Stimulated activated CD8-positive, alpha-beta memory T cell treated with anti-CD3 and anti-CD28 coated beads, Interleukin-4, amount 100 ng/mL, for 4 hours (primary cell): ENCODE measurements at places on chromosomes 5 and 9.

GRCh38 chr9:136331556-136332481, 4.5 kb downstream of the GPSM1 start:
- no peak for DNase-seq

DNA sequence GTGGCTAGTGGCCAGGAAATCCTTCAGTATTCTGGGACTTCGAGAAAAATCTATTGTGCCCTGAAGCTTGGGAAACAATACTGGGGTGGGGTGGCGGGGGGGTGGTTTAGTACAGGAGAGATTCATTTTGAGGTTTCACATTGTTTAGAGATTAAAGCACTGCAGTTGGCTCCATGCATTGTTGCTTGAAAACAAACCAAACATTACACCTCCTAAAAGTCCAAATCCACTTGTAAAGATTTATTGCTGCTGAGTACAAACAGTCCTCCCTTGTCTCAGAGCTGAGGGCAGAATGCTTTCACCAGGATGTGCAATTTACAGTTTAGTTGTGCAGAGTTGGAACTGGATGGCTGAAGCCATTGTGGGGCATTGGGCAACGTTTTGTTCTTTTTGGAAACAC, 49.4 kb downstream of the GGTA1 start:
- no peak for DNase-seq

DNA sequence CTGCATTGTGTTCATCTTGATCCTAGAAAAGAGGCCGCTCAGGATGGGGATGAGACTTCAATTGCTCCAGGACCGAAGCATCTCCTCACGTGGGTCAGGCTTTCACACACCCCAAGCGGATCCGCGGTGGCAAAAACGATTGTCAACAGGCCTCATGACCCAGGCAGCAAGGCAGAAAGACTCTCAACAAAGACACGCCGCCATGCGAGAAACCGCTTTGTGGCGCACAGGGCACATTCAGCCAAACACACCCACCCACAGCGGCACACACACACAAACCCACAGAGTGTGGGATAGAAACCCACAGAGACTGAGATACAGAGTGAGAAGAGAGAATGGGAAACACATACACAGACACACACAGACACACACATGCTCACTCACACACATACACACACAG, 483.4 kb downstream of the SPATA31A7 start:
- DNase-seq, result no peak

DNA sequence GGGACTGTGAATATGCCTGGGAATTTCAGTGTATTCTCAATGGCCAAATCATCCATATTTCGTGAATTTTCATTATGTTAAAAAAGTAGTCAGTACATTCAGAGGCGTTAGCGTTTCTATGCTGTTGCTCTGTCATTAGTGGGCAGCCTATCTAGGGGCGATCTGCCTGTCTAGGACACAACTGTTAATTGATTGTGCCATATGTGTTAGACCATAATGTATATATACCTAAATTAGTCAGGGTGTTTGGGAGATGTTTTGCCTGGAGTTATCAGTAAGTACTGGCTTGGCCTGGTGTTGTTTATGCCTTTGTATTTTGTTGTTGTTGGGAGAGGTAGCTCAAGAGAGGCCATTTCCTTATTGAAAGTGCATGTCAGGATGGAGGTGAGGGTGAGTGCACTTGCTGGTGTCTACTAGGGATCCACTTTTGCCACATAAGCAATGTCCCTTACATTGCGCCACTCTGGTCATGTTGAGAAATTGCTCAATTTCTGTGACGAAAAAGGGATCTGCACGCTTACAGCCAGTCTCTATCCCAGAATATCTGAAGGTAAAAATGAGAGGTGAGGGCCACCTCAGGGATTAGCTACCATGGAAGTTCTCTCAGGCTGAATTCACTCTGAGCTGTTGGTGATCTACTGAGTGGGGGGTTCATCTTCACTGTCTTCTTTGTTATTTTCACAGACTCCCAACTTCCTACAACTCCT, 123.3 kb downstream of the ST8SIA4 start:
- no peak for DNase-seq
